ENCODE measurements at places on chromosomes 4 and X. TPM values are rescaled to one million over a fixed set of nuclear protein-coding genes. Genes with fewer than 3 reads are reported as not detected.
A peak's percentile ranks its signal among the peaks of the same experiment; 100 is the strongest.

Gene CNKSR2
- 0.47 TPM for total RNA-seq

Gene AGTR2
- total RNA-seq, result 0.69 TPM

Gene ETDA
- not detected for total RNA-seq

Gene PDLIM3
- 308 TPM for total RNA-seq

Gene GUCY1B1
- total RNA-seq, result 12.6 TPM

Gene SHROOM4
- total RNA-seq, result 10.5 TPM

Gene MORF4L2
- 156 TPM for total RNA-seq

Gene RNF212
- not detected for total RNA-seq

Gene PITX2
- not detected for total RNA-seq

GRCh38 chrX:10098270-10098713, 58.5 kb upstream of the CLCN4 start:
- DNase-seq, result no peak

- no peak for DNase-seq
Measured at GRCh38 chrX:5117816-5118215, 1110.9 kb downstream of the NLGN4X start.

GRCh38 chr4:80054375-80054774, 18.7 kb downstream of the ANTXR2 start:
- no peak for DNase-seq

DNA sequence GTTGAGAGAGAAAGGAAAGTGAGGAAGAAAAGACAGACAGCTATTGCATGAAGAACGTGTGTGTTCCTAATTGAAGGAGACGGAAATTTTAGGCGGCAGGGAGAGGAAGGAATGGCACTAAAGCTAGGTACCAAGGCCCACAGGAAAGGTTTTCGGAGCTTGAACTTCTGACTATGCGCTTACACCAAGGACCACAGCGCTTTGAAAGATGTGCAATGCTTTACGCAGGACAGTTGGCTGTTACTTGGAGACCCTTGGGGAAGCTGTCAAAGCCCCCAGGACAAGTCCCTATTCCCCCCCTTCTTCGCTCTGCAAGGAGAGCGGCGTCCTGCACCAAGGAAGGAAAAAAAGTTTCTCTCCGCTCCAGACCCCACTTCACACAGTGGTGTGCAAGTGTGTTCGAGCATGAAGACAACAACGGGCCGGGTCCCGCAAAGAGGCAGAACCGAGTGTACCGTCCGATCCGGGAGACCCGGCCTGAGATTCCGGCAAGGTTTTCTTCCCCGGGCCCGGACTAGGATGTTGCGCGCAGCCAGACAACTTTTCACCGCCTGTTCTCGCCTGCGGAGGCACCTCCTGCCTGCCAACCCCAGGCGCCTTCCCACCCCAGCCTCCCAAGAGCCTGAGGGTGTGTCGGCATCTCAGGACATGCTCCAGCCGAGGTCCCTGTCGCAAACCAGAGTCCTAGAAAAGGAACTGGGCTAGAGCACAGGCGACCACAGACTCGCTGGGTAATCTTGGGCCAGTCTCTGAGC, 896 bp downstream of the KDR start:
- peak; percentile 29 for DNase-seq

- DNase-seq, result no peak
Measured at GRCh38 chr4:89316931-89317366, 9.3 kb upstream of the GPRIN3 start.

DNA sequence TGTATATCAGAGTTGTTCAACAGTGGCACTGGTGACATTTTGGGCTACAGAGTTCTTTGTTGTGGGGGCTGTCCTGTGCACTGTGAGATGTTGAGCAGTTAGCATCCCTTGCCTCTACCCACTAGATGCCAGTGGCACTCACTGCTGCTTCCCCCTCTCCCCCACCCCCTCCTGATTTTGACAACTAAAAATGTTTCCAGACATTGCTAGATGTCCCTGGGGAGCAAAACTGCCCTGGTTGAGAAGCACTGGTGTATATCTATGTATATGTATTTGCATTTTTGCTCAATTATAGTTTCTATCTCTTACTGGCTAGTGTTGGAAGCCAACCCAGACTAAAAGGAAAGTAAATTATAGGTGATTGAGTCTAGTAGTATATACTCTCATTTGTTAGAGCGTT, 2.4 kb downstream of the TMEM131L start:
- no peak for DNase-seq

DNA sequence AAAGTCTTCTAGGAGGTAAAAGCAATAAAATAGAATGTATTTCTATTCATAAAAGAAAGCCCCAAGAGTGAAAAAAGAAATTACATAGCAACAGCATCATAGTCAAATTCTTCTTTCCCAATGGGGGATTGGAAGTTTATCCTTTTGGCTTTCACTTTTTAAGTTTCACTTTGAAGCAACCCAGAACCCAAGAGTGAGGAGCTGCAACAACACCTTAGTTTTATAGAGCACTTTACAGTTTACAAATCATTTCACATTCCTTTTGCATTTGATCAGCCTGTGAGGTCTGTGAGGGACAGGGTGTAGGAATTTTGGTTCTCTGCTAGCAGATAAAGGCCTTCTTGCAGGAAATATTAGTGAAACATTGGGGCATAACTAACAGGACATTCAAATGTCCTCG, 112.0 kb upstream of the NDP start:
- DNase-seq, result no peak

DNA sequence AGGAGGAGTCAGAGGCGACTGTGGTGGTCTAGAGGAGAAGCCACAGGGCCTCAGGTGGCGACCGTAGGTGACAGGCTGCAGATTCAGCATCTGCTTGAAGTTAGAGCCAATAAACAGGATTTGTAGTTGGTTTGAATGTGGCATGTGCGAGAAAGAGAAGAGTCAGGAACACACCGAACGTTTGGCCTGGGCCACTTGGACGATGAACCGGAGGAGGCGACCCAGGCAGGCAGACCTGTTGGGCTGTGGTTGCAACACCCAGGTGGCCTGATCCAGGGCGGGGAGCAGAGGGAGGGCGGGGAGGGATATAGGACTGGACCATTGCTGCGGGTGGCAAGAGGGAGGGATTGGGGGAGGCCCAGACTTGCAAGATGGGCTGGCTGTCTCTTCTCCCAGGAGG, 10.0 kb upstream of the PSAPL1 start:
- no peak for DNase-seq

GRCh38 chr4:89595125-89595789, 241.7 kb downstream of the SNCA start:
- no peak for DNase-seq

- no peak for DNase-seq
Measured at GRCh38 chrX:153637121-153638040, 9.6 kb upstream of the DUSP9 start.

DNA sequence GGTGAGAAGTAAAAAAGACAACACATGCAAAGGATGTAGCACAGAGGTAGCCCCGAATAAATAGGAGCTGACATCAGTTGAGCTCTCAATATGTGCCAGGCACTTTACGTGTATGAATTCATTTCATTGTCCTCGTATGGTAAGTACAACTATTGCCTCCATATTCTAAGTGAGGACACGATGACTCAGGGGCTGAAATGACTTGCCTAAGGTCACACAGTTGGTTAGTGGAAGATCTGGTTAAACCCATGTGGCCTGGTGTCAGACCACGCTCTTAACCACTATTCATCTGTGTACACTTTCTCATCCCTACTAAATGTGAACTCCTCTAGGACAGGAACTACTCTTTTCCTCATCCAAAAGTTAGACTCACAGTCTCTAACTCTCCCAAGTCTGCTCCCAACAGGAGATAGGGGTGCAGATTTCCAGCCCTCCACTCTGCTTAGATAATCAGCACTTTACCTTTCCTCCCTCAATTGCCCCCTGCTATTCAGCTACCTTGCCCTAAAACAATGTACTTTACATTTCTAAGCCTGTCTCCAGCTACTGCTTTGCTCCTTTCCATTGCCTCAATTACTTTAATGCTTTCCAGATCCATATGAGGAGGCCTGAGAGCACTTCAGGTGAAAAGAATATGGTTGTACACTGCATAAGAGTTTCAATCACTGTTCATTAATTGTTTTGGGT, 58.8 kb upstream of the LHFPL1 start:
- DNase-seq, result no peak

DNA sequence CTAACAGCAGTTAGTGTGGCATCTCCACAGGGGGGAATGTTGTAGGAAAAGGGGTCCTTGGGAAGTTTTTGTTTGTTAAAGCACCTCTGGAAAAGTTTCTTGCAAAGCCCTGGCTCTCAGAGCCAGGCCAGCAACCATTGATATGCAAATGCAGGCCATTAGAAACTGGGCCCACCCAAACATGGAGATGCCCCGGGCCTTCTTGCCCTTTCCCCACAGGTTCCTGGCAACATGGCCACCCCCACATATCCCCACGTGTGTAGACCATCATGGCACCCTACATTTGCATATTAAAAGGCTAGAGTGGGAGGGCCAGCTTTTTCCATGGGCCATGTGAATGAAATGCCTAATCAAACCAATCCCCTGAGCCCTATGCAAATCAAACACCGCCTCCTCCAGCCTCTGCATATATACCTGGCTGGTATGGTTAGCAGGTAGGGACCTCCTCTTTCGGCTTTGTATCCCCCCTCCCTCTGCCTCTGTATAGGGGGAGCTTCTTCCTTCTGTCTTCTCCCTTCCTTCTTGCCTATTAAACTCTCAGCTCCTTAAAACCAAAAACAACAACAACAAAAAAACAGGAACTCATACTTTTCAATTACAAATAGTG, 44.0 kb upstream of the ZCCHC13 start:
- no peak for DNase-seq

- no peak for DNase-seq
Measured at GRCh38 chr4:5552451-5552850, 155.9 kb downstream of the EVC2 start.

DNA sequence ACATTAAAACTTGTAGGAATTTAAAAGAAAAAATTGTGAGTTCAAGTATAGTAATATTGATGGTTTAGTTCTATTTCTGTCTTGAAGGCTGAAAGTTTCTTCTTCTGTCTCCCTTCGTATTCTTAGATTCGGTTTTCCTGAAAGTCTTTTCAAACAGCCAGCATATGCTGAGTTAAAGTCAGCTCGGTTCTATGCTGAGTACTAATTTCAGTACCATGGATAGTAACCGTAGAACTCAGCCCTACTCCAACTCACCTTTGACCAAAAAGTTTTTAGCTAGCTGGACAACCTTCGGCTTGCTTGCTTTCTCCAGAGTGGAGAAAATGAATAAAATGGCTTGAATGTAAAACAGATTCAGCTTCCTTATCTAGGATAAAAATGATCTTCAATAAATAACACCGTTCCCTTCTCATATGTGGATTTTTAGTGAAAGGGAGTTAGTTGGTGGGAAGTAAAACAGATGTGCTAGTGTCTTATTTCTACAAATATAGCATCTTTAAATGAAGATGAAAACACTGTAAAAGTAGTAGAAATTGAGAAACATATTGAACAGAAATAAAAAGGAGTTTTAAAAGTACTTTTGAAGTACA, 5.2 kb downstream of the POU4F2 start:
- no peak for DNase-seq

- DNase-seq, result no peak
Measured at GRCh38 chr4:117467404-117467803, 382.0 kb upstream of the TRAM1L1 start.

- no peak for DNase-seq
Measured at GRCh38 chrX:41512394-41512793, 65.3 kb downstream of the NYX start.

DNA sequence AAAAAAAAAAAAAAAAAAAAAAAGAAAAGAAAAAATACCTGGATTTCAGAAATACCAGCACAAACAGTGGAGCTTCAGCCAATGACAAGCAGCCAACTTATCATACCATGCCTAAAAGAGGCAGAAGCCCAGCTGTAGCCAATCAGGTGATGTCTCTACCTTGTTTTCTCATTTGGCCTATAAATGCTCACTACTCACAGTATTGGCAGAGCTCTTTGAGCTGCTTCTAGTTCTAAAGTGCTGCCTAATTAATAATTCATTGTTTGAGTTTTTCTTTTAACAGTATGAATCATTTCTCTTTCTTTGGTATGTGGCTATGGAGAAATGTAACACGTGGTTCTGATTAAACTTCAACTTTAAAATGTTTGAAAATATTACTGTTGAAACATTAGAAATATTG, 188.8 kb upstream of the TECRL start:
- DNase-seq, result no peak

DNA sequence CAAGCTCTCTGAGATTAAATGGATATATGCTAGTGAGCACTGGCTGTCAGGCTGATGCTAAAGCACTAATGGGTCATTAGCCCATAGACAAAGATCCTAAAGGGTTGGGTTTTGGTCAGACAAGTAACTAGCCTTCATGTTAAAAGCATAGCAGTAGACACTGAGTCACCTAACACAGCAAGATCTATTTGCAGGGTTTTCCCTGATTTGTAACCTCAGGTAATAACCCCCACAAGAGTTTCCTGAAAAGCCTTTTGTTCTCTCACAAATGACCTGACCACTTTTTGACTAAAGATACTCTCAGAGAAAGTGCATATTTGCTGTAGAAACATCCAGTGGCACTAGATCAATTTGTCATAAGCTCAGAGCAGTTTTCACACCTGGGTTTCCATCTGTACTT, 251.1 kb upstream of the TEX13A start:
- no peak for DNase-seq

- no peak for DNase-seq
Measured at GRCh38 chrX:38513112-38513742, 48.1 kb upstream of the TSPAN7 start.

DNA sequence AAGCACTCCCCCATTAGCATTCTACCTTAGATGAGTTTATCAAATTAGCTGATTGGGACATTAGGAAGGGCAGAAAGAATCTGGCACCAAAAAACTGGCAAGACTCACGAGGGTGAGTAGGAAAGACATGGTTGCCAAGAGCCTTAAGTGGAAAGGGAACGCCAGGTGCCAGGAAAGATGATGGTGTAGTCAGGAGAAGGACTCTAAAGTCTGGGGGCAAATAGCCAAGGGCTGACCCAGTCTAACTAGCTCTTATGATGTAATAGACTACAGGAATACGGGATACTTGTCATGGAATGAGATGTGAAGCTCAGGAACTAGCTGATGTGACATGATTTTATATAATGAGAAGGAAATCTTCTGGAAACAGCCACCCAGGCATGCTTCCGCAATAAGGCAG, 94.8 kb downstream of the MBNL3 start:
- no peak for DNase-seq

DNA sequence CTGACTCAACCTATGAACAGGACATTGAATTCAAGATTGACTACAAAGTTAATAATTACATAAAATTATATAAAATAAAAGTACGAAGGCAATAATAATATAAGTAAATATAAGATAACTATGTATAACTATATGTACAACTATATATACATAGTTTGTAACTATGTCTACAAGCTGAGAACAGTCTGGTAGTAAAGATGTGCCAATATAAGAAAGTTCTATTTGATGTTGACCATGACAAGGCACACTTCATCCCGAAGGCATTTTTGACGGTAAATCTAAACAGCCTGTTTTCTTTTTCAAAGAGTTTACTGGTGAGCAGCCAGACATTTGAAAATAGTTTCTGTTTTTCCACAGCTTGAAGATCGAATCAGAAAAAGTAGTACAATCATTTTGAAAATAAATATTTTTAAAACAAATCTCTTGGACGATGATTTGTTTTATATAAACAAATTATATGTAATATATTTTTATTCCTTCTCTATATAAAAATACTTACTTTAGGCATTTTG, 112.9 kb downstream of the CEP44 start:
- no peak for DNase-seq

Measured in left ventricle myocardium inferior (tissue), 1 donor.